ENCODE measurements at places on chromosomes 4 and X. TPM values are rescaled to one million over a fixed set of nuclear protein-coding genes. Genes with fewer than 3 reads are reported as not detected.

The MMRN1 gene
- total RNA-seq, result not detected

The MMAA gene
- 4.1 TPM for total RNA-seq

The PAK3 gene
- total RNA-seq, result 1.8 TPM

The FHIP1A gene
- 24.2 TPM for total RNA-seq

The CSAG3 gene
- total RNA-seq, result not detected
